MV-4-11 (cell line): ENCODE measurements at places on chromosomes 12 and 14.

- DNase-seq = no peak
Measured at GRCh38 chr12:28079539-28079938, 107.0 kb upstream of the PTHLH start.

- peak; percentile 72 for DNase-seq
Measured at GRCh38 chr12:68978678-68979077, 45.7 kb upstream of the CPM start.

DNA sequence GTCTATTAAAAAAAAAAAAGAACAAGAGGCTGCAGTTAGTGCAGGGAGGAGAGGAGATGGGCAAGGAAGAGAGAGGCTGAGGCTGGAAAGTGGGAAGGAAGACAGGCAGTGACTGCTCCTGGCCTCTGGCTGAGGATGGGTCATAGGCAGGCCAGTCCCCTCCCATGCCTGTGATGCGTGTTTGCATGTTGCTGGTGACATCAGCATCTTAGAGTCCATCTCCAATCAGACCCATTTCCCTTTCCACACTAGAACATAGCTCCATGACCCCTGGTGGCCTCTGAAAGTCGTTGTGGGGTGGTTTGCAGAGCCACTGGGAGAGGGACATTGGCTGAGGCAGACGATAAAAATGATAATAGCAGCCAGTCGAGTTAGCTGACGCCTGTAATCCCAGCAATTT is 132.9 kb downstream of the PTPN11 start:
- no peak for DNase-seq

DNA sequence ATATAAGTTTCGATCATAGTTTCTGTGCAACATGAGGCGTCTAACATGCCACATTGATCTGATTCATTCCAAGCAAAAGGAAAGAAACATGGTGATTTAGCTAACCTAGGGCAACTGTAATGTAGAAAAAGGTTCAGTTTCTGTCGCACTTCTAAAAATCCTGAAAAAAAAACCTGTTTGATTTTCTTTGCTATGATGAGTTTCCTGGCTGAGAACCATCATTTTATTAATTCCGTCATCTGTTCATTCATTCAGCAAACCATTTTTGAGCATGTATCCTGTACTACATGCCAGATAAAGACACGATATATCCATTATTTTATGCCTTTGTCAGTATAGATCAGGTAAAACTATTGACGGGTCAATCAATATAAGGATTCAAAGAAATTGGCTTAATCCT is 932.6 kb downstream of the GALC start:
- no peak for DNase-seq

DNA sequence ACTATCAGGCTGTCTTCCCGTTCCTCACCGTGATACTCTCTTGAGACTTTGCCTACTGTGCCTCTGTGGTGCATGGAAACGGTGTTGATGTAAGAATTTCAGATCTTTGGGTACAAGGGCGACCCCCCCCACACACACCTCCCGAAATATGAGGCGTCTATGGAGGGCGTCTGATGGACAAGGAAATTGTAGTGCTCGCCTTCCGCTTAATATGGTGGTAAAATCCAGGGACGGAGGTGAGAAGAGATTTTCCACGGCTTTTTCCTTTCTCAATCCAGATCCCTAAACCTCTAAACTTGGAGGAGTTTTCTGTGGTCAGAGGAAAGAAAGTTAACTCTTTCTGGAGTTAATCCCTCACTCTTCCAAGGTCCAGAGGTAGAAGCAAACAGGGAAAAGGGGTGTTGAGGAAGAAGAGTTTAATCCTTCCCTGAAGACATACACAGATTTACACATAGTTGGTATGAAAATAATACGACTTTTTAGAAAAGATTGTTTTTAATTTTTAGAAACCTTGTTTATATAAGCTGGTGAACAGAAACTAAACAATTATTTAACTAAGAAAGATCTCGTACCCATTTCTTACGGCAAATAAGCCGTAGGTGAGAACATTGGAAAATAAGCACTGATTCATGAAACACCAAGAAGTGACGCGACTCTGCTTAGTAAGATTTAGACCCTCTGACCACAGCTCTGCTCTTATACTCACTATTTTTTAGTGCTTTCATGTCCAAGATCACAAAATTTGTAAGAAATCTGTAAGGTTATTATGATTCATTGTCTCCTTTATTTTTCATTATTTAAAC is 23.1 kb upstream of the RNASE12 start:
- no peak for DNase-seq

GRCh38 chr14:39091716-39092115 is 11.3 kb downstream of the SEC23A start:
- no peak for DNase-seq

DNA sequence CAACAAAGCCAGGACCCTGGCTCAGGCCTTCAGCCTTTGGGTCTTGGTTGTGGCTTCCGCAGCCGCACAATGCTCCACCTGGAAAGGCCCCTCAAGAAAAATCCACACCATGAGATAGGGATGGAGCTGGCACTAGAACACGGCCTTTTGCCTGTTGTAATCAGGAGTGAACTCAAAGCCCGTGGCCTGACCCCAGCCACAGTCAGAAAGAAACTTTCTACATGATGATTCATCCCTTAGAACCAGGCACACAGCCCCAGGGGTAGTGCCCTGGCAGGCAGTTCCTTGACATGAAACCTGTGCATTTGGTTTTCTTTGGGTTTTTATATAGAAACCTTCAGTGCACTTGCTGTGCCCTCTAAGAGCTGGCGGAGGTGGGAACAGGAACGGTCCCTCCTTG is 5.1 kb downstream of the CLMN start:
- peak; percentile 85 for DNase-seq

DNA sequence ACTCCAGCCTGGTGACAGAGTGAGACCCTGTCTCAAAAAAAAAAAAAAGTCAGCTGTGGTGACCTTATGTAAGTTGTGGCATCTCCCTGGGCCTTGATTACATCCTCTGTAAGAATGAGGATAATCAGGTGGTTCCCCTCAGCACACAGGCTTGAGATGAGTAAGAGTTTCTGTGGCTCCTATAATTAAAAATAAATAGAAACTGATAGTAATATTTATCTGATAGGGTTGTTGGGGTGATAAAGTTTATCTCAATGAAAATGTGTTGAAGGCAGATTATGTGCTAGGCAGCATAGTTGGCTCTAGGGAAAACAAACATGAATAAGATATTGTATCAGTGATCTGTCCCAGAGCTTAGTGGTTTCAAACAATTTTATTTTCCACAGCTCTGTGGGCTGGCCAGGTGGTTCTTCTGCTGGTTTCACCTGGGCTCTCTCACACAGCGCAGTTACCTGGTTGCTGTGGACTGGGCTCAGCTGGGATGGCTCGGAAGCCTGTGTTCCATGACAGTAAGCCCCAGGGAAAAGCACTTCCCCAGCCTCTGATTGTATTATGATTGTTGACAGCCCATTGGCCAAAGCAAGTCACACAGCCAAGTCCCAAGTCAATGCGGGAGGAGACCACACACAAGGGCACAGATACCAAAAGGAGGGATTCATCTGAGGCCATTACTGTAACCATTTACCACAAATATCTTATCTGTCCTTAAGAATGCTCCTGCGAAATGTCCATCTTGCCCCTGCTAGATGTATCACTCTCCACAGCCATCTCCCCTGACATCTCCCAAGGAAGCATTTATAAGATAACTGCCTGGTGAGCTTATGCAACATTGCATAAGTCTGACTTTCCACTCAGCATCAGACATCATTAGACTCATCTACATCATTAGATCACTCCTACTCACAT is 151.7 kb downstream of the NUAK1 start:
- no peak for DNase-seq

- DNase-seq = no peak
Measured at GRCh38 chr14:89624500-89625156, 207.6 kb upstream of the FOXN3 start.

DNA sequence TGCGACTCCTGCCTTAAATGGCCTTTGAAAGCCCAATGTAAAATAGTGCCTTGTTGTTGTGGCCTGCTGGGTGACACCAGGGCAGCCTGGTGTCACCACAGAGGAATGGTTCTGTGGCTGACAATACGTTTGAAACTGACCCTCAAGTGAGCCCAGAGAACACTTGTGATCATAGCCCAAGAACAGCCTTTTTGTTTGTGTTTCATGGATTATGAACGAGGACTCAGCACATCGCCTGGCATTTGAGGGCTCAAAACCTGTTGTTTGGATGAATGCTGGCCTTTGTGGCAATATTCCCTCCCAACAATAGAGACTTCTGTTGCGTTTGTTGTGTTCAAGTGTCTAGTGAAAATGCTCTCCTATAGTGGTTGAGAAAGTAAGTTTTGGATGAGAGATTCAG is 48.5 kb downstream of the TSPAN9 start:
- DNase-seq = no peak

DNA sequence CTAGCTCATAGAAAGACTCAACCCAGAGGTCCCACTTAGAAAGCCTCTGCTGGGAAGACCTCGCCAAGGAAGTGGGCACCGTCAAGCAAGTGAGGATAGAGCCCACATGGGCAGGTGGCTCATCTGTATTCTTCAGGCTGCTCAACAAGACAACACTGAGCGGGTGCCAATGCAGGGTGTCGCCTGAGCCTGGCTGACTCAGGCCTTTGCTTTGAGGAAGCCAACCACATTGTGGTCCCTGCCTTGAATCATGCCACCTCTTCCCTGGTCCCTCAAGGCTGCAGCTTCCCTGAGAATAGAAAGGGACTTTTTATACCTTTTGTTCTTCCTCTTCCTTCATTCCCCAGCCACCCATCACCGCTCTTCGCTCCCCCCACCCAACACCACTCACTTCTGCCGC is 2.1 kb upstream of the RNASE13 start:
- DNase-seq = peak; percentile 58

- peak; percentile 72 for DNase-seq
Measured at GRCh38 chr12:111196532-111196931, 172.4 kb downstream of the PHETA1 start.

DNA sequence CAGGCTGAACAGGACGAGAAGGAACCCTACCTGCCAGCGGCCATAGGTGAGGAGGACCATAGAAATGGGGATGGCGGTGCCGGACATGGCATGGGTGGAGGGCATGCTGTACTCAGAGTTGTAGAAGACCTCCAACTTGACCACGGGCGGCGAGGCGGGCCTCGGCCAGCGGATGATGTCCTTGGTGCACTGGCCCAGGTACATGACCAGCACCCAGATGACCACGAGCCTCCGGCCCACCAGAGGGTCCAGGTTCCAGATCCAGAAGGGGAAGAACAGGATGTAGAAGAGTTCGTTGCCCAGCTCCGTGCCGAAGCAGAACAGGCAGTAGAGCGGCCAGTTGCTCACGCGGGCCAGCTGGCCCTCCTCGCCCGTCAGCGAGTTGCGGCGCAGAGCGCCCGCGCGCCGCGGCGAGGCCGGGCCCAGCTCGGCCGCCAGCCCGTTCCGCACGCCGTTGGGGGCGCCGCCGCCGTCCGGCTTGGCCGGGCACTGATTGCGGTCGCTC is 582 bp downstream of the SGPP1 start:
- no peak for DNase-seq

DNA sequence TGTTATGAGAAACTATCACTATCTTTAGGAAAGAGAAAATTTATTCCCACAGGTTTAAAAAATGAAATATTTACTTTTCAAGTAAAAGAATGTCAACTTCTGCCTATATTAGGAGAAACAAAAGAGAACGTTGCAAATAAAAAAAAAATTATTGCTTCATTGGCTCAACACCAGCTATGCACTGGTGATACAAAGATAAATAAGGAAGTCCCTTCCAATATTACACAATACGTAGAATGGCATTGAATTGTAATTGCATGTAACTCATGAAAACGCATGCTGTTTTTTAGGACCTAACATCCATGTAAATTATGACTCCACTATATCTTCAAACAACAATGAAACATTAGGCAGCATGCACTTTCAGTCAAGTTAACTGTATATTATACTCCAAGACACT is 56.4 kb upstream of the RERGL start:
- peak; percentile 92 for DNase-seq

DNA sequence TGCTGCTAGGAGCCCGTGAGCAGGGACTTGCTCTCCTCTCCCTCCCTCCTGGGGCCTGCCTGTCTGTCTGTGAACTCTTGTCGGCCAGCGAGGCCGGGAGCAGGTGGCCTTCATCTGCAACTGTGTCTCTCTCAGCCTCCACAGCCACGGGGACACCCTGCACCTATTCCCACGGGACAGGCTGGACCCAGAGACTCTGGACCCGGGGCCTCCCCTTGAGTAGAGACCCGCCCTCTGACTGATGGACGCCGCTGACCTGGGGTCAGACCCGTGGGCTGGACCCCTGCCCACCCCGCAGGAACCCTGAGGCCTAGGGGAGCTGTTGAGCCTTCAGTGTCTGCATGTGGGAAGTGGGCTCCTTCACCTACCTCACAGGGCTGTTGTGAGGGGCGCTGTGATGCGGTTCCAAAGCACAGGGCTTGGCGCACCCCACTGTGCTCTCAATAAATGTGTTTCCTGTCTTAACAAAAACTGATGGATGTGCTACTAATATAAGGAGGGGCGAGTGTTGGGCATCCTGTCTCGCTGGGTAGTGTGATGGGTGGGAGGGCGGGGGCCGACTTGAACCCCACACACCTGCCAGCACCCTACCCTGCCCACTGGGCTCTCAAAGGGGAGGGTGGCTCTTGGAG is 34.8 kb downstream of the MEG3 start:
- no peak for DNase-seq

GRCh38 chr14:29712601-29713000 is 215.0 kb downstream of the PRKD1 start:
- DNase-seq = no peak

DNA sequence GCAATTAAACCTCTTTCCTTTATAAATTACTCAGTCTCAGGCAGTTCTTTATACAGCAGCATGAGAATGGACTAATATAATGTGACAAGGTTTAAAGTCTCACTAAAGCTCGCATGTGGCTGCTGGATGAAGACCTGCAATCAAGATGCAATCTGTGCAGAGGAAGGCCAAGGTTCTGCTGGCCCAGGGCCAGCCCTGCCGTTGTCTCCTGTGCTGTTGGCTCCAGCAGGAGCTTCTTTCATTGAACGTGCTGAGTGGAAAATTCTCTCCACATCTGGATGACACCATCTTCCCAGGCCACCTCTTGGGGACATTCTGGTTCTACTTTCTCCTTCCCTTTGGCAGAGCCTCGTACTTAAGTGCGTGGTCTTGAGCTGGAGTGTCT is 742.2 kb downstream of the VRK1 start:
- DNase-seq = no peak

DNA sequence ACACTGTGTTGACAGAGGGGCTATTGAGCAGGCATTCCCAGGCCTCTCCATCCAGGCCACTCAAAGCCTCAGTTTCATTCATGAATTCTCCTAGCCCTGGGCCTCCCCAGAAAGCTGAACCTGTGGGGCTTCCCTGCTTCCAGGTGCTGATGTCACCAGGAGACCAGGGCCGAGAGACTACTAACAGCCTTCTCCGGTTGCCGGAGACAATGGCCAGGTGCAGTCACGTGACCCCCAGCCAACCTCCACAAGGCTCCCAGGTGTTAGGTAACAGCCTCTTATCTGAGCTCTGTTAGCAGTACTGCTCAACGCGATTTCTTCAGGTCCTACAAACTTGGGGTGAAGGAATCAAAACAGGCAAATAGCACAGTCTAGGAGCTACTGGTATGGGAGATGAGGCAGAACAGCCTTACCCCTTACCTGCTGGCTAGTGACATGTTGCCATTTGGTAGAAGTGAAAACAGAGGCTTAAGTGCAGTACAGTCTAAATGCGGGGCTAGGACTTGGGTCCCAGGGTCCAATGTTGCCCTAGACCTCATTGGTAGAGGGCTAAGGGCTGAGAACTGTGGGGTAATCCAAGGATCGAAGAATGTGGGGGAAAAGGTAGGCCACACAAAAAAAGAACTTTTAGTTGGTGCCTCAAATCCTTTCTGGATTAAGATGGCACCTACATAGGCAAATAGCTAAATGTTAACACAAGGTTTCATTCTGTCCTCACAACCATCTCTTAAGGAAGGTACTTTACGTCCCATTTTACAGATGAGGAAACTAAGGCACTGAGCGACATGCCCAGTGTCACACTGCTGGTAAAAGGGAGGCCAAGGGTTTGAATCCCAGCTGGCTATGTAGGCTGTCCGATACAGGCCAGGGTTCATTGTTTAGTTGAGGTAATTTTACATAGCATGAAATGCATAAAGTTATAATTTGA is 3.8 kb downstream of the CCDC88C start:
- no peak for DNase-seq
